ENCODE measurements at places on chromosomes 6 and 20.

GRCh38 chr6:73248192-73248903 is 14.6 kb downstream of the KHDC1 start:
- no peak for DNase-seq

GRCh38 chr6:7615611-7616383 is 25.8 kb downstream of the SNRNP48 start:
- DNase-seq, result no peak

DNA sequence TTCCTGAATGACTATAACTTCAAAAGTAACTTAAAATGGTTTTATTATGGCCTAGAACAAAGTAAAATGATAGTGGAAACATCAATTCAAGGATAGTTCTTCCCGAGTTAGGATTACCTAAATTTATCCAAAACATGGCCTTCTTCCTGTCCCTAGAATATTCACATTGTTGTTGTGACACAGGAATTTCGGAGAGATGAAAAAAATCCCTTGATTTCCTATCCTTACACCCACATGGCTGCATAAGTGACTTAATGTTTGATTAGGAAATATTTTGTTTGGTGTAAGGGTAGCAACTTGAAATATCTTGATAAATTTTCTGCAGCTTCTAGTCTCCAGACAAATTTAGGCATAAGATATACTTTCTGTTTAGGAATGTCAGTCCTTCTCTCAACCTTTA is 27.8 kb downstream of the ZNF451 start:
- DNase-seq, result no peak

DNA sequence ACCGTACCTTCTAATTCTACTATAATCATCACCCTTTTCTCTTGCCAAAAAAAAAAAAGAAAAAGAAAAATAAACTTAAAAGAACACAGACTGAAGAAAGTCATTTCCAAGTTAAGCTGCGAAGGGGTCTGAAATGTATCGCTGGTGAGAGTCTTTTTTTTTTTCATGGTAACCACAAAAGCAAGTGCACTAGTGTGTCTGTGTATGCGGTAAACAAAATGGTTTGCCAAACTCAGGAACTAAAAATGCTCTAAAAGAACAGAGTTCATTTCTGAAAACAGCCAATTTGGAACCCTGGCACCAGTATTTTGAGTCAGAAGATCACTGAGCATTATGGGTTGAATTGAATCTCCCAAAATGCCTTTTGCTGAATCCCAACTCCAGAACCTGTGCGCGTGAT is 46.6 kb downstream of the CDH4 start:
- DNase-seq, result no peak

- DNase-seq, result no peak
Measured at GRCh38 chr6:156976216-156977127, 199.3 kb downstream of the ARID1B start.

DNA sequence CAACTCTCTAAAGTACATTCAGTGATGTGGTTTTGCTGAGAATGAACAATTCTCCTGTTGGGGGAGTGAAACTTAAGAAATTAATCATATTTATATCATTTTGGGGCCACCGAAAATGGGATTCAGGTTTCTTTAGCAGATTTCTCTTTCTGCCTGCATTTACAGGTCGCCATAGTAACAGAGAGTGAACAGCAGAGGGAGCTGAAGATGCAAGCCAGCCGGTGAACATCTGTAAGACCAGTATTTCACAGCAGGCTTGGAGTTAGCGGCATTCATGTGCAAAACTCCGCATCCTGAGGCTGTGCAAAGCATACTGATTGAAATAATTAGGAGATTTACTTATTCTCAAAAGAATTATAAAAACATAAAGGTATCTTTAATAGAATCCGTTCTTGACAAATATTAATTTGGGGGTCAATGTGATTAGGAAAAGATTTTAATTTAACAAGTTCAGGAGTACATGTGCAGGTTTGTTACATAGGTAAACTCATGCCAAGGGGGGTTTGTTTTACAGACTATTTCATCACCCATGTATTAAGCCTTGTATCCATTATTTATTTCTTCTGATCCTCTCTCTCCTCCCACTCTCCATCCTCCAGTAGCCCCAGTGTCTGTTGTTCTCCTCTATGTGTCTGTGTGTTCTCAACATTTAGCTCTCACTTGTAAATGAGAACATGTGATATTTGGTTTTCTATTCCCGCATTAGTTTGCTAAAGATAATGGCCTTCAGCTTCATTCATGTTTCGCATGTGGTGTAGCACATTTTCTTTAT is 17.8 kb upstream of the HSF2 start:
- DNase-seq, result peak; percentile 29

DNA sequence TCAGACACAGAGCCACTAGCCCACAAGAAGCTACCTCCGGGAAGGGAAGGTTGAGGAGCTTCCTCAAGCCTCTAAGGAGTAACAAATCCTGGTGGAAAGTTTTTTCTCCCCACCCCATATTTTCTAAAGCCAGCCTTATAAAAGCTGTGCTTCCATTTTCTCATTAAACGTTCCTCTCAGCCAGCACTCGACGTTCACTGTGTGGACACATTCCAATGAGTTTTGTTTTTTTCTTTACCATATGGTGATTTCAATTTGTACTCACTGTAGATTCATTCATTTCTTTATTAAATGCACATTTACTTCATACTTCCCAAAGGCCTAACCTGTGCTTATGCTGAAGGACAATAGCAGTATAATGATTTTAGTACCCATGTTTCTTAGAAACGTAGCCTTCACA is 194.4 kb upstream of the FLRT3 start:
- no peak for DNase-seq
